ENCODE measurements at places on chromosomes 1 and 21.

DNA sequence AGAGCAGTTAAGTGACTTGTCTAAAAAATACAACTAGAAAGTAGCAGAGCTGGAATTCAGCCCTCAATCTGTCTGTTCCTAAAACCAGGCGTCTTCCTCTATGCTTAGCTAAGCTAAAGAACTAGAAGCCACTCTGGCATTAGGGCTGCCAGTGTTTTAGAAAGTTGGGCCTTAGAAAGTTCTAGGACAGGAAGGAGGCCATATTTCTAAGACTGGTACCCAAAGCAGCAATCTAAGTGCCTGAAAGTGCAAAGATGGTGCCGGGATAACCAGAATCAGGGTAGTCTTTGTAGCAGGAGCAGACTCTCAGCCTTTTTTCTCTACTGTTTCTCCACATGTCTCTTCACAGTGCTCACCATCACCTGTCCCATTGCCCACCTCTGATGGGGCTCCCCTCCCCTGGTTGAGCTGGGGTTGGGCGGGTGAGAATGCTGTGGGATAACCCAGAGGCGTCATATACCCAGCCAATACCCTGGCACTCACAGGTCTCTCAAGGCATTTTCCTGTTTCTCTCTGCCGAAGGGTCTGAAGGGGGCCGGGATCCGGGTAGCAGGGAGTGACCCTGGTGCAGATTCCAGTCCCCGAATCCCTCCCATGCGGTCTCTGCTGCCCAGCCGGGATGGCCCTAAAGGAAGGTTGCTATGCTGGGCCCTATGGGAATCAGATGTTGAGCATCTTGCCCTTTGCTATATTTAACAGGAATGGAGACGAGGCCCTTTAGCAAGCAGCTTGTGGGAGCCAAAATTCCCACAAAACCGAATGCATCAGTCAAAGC is 1.1 kb upstream of the RCSD1 start:
- DNase-seq: no peak

DNA sequence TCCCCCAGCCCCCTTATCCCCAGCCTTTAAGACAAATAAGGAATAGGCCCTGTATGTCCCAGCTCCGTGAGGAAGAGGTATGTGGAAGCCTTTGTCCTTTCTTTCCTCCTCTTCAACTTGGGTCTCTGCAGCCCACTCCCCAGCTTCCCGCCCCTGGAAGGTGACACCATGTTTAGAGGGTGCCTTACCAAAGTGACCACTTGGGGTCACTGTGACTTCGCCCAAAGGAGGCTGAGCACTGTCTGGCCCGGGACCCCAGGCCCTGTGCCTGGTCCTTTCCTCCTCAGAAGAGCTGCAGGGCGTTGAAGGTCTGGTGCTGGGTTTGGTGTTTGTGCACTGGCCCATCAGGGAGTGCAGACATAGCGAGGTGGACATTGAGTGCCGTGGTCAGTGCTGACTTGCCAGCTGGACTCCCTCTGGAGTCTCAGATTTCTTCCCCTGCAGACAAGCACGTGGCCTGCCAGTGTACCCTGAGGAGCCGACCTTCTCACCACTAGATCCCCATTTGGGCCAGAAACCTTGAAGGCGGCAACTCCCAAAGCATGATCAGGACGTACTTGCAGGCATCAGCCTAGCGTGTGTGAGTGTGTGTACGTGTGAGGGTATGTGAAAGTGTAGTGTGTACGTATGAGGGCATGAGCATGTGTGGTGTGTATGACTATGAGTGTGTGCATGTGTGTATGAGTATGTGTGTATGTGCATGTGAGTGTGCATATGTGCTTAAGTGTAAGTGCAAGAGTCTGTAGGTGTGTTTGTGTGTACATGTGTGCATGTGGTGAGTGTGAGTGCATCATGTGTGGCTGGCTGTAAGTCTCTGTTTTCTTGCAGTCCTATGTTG is 181.4 kb upstream of the KIAA0040 start:
- no peak for DNase-seq

DNA sequence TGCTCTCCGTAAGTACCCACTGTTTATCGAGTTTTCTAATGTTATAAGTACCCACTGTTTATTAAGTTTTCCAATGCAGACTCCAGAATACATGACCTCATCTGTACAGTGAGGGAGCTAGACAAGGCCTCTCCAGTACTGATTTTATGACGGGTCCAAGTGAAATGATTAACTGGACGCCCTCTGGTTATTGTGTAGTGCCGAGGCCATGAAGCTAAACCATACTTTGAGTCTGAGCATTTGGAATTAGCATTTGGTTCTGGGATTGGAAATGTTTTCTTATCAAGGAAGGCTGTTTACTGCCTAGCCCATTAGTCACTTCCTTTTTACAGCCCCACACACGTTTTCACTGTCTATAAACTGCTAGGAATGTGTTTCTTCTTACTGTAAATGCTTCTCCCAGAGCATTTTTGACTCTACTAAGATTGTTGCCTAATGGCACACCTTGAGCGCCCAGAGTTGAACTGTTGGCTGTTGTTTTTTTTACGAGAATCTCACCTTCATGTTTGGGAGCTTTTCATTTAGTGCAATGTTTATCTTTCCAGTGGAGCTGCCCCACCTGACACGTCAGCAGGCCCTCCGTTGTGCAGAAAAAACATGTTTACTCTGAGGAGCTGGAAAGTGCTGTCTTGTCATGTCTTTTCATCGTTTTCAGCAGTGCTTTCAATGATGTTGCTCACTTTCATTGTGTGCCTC is 26.9 kb downstream of the SPATA46 start:
- DNase-seq: peak; percentile 33

DNA sequence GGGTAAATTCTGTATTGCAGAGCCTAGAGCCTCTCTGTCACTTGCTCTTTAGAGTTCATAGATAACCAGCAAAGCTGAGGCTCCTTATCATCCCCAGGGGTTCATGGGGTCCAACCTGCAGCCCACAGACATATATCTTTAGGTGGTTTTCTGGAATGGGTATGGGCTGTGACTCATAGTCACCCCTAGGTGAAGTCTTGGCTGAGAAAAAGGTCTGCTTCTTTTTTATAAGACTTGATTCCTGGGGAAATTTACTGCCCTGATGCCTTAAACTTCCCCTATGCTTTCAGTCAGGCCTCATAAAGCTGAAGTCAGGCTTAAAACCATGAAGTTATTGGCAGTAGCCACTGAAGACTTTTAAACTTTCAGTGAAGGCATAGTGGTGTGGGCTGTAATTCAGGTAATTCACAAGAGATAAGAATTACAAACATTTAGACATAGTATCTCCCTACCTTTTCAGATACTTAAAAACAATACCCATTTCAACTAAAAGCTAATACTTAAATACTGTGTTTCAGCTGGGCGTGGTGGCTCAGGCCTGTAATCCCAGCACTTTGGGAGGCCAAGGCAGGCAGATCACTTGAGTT is 46.8 kb downstream of the MACO1 start:
- DNase-seq: no peak

DNA sequence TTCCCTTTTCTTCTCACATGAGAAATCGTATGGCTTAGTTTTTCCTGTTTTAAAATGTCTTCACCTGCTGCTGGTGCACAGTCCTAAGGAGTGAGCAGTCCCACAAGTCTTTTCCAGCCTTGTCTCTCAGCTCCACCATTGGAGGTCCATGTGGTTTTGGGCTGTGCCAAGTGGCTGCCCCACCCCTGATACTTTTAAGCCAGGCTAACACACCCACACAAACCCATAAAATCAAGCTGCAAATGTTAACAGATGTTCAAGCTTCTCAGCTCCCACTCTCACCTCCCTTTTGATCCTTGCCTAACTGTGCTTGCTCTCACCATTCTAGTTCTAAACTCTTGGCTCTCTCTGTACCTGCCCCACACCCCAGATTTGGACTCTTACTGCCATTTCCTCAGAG is 74.5 kb upstream of the COL24A1 start:
- DNase-seq: no peak

DNA sequence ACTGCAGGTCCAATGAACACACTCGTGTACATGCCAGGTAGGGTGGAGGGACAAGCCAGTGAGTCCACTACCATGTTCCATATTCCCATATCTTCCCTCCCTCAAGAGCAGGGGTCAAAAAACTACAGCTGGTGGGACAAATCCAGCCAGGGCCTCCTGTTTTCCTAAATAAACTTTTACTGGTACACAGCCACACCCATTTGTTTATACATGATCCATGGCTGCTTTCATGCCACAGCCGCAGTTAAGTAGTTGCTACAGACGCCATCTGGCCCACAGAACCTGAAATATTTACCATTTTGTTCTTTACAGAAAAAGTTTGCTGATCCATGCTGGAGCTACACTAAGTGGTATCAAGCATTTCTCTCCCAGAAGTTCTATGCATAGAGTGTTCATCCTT is 42.4 kb downstream of the CASQ2 start:
- no peak for DNase-seq

All from AG04450 (cell line).